ENCODE measurements at places on chromosomes 12 and 14.

DNA sequence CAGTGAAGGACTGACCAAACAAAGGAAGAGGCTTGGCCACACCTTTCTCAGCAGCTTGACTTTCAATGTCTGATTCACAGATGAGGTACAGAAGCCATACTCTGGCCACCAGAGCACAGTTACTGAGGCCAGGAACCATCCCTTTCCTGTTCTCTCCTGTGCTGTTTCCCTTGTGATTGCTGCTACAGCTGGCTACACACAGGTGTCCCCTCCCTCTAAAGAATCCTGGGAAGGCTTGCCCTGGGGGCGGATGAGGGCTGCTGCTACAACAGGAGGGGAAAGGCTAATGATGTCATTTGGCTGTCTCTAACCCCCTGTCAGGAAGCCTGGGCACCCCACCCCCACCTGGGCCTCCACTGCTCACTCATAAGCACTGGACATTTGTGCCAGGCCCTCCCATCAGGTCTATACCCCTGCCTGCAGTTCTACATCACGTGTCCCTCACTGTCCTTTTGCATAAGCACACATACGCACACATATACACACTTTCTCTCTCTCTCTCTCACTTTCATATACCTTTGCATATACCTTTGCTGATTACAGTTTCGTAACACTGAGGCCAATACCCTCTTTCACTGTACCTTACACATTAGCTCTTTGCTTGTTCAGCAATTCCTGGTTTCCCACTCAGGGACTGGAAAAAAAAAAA, 41.4 kb downstream of the PRPF40B start:
- no peak for DNase-seq

GRCh38 chr14:64730681-64731080, 26.5 kb downstream of the PLEKHG3 start:
- DNase-seq: no peak

DNA sequence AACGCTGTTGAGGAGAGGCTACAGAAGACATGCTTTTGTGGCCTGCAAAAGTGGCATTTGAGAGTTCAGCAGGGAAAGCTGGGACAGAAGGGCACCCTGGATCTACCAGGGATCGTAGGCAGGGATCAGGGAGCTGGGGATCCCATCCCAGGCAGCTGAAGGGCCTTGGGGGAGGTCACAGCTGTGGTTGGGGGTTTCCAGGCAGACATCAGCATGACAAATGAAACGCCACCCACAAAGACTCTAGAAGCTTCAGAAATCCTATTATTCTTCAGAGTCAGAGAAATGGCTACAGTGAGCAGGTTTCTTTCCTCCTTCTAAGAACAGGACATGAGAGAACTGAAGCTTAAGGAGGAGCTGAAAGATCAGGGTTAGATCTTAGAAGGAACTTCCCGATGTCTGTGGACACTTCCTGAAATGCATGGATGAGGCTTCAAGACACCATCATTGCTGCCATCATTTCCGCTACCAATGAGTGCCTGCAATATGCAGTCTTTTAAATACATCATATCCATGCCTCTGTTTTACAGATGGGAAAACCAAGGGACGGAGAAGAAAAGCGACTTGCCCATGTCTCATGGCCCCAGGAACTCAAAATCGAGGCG, 104.3 kb downstream of the RBM19 start:
- DNase-seq: no peak

DNA sequence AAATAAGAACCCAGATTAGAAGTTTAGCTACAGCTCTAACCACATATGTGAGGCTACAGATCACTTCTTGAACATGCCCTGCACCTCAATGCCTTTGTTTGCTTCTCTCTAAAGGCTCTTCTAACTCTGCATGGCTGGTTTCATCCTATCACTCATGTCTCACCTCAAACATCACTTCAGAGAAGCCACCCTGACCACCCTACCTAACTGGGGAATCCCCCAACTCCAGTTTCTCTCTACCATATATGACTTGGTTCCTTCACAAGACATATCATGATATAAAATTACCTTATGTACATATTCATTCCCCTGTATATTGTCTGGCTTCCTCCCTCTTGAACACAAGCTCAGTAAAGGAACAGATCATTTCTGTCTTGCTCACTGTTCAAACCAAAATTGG, 250.2 kb upstream of the GRIP1 start:
- DNase-seq: no peak

GRCh38 chr14:63996625-63997220, 143.9 kb downstream of the SYNE2 start:
- no peak for DNase-seq

DNA sequence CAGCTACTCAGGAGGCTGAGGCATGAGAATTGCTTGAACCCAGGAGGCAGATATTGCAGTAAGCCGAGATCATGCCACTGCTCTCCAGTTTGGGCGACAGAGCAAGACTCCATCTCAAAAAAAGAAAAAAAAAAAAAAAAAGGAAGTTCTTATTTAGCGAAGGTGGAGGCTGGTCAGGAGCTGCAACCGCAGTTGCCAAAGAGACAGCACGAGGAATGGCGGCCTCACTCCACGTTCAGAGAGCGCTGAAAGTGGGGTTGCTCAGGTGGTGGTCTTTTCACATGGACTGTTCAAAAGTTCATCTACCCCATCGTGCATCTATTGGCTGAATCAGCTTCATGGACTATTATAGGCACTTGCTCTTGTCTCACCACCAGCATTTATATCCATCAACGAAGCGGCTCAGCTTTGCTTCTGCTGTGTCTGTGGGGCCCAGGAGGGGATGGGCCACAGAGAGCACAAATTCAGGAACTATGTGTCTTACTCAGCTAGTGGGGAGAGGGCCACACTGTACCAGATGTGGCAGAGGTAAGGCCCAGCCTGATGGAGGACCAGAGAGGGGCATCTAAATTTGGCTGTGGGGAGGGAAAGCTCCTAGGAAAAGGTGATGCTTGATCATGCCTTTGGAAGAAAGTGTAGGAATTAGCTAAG, 27.3 kb downstream of the SLC25A47 start:
- DNase-seq: no peak

- no peak for DNase-seq
Measured at GRCh38 chr12:106234449-106234848, 13.4 kb downstream of the CKAP4 start.

DNA sequence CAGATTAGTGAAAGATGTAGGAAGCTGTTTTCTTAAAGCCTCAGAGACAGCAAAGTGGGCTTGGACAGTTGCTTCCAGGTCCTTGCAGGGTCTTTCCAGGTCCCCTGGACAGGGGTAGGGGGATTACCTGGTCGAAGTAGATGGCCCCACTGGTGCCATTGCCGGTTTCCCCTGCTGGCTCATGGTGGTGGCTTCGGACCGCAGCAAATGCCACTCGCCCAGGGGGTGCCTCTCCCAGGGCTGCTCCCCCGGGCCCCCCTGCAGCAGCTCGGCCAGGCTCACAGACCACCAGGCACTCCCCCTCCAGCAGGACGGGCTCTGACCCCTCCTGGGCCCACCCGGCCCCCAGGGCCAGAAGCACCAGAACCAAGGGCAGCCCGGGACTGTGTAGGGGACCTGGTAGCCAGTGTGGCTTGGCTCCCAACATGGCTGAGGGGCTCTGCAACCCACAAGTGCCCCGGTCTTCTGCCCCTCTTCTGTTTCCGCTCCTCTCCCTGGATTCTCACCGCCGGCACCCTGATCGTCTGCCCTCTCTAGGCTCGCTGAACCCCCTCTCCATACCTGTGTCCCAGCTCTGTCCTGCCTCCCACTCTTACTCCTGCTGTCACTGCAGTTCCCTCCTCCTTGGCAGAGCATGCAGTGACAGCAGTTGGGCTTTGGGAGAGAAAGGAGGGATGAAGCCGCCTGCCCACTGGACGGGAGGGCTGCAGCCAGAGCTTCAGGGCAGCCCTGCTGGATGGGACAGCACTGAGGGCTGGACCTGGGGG, 657 bp downstream of the CBLN3 start:
- DNase-seq: no peak

GRCh38 chr12:30135776-30136175, 352.0 kb upstream of the TMTC1 start:
- DNase-seq: no peak

DNA sequence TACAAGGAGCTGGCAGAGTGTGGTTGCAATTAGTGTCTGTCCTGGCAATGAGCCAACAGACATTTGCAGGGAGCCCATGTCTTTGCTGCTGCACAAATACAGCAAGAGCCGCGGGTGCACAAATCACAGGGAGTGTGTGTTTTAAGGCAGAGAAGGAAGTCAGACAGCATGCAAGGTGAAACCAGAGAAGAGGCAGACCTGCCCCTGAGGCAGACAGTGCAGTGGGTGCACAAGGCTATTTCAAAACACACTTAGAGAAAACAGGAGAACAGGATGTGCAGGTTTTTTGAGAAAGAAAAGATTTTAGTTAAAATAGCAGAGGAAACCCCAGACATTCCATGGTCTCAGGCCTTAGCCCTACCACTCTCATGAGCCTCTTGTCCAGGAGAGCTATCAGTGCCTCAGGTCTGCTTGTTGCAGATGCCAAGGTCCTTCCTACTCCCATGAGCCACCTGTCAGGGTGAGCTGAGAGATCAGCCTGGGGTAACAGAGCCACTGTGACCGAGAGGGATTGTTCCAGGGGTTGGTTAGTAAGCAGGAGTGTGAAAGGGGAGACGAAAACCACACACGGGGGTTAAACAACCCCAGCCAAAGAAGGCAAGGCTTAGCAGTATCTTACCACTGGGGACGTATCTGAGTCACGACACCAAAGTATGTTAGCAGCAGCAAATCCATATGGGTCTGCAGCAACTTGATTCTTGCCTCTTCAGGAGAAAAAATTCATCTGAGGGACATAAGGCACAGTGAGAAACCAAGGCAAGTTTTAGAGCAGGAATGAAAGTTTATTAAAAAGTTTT, 78.1 kb downstream of the C14orf132 start:
- DNase-seq: no peak

DNA sequence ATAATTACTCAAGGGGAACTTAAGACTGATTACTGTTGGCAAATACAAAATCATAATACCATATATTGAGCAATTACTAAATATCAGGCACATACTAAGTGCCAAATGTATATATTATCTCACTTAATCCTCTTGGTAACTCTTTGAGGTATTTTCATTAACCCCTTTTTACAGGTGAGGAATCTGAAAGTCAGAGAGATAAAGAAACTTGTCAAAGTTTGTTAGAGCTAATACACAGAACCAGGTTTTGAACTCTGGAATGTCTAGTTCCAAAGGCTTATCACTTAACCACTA, 80.3 kb downstream of the LLPH start:
- no peak for DNase-seq

GRCh38 chr14:32364941-32365340, 35.8 kb downstream of the AKAP6 start:
- no peak for DNase-seq

DNA sequence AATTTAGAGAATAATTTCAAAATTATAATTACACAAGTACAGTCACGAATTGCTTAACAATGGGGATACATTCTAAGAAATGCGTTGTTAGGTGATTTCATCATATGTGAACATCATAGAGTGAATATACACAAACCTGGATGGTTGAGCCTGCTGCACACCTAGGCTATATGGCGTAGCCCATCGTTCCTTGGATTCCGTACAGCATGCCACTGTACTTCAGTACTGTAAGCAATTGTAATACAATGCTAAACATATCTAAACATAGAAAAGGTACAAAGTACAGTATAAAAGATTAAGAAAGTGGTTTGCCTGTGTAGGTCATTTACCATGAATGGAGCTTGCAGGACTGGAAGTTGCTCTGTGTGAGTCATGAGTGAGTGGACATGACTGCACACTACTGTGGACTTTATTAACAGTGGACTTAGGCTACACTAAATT, 286.2 kb downstream of the CACNA1C start:
- no peak for DNase-seq

- no peak for DNase-seq
Measured at GRCh38 chr12:59839514-59839913, 243.7 kb downstream of the SLC16A7 start.

- DNase-seq: no peak
Measured at GRCh38 chr12:54523637-54524036, 25.8 kb upstream of the PDE1B start.

GRCh38 chr12:56020423-56021184, at the start of gene IKZF4:
Gene IKZF4 (plus strand): TSS chr12:56021043. CDS start chr12:56021494, 451 bp downstream.
- DNase-seq: no peak

- DNase-seq: no peak
Measured at GRCh38 chr12:15779925-15780324, 9.3 kb downstream of the EPS8 start.

- no peak for DNase-seq
Measured at GRCh38 chr14:68341411-68342212, 451.3 kb downstream of the ZFP36L1 start.

DNA sequence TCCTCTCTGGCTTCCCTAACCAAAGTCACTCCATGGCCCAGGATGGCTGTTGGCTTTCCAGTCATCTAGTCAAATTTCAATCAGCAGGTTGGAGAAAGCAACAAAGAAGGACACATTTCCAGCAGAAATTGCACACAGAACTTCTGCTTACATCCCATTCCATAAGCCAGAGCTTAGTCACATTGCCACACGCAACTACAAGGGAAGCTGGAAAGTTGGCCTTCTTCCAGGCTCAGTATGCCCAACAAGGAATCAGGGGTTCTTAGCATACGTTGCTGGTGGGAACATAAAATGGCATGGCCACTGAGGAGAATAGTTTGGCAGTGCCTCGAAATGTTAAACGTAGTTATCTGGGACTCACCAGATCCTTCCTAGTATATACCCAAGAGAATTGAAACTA, 9.3 kb upstream of the APPL2 start:
- no peak for DNase-seq

DNA sequence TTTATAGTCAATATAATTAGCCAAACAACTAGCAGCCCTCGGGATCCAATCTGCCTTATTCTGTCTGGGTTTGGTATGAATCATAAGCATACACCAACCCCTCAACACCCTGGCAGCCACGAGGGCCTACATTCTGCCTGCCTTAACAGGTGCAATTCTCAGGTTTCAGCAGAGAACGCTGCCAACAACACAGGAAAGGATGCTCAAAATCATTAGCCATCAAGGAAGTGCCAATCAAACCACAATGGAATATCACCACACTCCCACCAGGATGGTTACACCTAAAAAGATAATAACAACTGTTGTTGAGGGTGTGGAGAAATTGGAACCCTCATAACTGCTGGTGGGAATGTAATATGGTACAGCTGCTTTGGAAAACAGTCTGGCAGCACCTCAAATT, 122.8 kb downstream of the TTC7B start:
- DNase-seq: no peak

DNA sequence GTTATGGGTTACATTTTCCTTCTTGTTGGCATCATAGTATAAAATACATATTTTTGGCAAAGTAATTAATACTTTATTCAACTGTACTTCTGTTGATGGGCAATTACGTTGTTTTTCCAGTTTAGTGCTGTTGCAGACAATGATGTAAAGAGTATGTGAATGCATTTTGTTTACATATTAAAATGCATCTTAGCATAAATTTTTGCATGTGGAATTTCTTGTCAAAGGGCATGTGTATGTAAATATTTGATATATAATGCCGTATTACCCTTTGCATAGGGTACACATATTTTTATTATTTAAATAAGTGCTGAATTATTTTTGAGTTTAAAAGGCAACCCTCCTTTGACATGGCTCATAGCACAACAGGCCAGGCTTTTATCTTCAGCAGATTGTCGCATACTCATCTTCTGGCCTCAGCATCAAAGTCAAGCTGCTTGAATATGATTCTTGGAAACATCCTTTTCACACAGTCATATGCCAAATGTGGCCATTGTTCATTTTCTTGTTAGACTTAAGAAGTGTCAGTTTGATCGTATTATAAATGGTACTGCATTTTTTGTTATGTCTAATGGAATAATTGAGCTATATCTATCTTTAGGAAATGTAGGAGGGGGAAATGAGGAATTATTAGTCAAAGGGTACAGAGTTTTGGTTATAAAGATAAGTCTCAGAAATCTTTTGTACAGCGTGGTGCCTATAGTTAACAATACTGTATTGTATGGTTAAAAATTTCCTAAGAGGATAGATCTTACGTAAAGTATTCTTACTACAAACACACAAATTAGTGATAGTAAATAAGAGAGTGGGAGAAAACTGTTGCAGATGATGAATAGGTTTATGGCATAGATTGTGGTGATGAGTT, 138.5 kb downstream of the FUT8 start:
- no peak for DNase-seq

Measured in LoVo (cell line).